ENCODE measurements at places on chromosomes 4 and X.

- DNase-seq, result no peak
- H3K27ac ChIP-seq, result no peak overlapping the region
- H3K27me3 ChIP-seq, result no peaks in the 10 kb centered on the region
Observed at GRCh38 chrX:50536955-50537354, 66.3 kb upstream of the DGKK start.

DNA sequence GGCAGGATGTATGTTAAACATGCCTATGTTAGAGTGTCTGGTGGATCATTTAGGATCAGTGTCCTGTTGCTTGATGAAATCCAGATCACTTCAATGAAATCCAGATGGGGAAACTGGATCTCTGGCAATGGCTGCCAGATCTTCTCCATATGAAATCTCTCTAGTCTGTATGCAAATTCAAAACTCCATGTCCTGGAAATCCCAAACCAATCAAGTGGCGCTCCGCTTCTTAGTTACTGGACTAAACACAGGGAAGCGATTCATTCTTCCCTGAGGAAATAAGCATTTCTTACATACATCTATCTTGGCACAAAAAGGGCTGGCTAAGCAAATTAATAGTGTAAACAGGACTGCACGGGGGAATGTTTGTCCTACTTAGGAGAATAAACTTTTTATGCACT, 94.9 kb downstream of the HDAC8 start:
- no peak overlapping the region for H3K27ac ChIP-seq
- peaks cover 39% of the 10 kb centered on the region for H3K36me3 ChIP-seq
- H3K4me1 ChIP-seq, result peaks cover 14% of the 10 kb centered on the region
- H3K4me3 ChIP-seq, result no peak overlapping the region

DNA sequence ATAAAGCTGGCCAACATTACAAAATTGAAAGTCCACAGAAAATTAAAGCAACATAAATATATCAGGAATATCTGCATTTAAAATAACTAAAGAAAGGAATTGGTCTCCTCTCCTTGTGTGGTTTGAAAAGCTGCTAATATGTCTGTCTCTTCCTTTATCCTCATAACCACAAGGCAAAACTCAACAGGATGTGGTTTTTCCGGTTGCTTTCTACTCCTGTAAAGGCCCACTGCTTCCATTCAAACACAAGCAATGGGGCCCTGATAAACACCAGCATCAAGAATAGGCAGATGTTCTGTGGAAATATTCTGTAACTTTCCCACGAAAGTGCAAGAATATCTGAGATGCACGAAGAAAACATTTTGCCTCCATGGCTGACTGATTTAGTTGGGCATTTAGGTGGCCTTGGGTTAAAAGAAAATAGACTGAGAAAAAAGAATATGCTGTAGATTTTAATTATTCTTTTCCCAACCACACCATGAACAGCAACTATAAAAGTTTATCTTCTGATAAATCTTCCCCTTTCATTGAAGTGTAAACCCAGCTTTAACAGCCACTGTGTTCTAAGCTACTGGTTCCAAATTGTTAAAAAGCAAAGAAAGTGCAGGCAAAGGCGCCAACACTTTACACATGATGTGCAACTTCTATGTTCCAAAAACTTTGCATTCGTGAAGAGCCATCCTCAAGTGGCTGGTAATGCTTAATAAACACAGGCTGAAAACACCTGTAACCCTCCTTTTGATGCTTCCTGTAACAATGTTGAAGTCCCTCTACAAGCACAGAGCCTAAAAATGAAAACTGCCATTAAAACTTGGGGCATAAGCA, 50.5 kb upstream of the NDST3 start:
- peaks cover 5% of the 10 kb centered on the region for H3K4me1 ChIP-seq
- no peaks in the 10 kb centered on the region for H3K27me3 ChIP-seq
- H3K27ac ChIP-seq, result no peak overlapping the region
- H3K36me3 ChIP-seq, result no peaks in the 10 kb centered on the region
- H3K4me3 ChIP-seq, result no peak overlapping the region

GRCh38 chr4:151147000-151147399, 47.6 kb downstream of the RPS3A start:
- H3K4me3 ChIP-seq, result no peak overlapping the region
- no peaks in the 10 kb centered on the region for H3K4me1 ChIP-seq
- no peaks in the 10 kb centered on the region for H3K27me3 ChIP-seq
- H3K27ac ChIP-seq, result peak overlapping the region; percentile 93
- DNase-seq, result no peak
- peaks cover 59% of the 10 kb centered on the region for H3K36me3 ChIP-seq

DNA sequence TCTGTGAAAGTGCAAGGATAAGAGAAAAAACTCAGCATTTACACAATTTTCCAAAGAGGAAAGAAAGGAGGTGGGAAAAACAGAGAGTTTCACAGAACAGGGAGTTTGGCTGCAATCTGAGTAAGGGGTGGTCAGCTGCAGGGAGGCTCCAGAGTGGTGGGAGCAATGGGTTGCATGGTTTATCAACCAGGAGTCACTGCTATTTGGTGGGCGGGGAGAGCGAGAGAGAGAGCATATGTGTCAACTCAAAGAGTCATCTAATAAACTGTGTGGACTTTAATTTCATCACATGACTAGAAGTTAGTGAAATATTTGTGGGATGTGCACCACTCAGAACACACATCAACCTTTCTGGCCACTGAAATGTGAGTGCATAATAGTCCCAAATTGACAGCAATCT, 94.6 kb downstream of the FAM13A start:
- H3K36me3 ChIP-seq, result peaks cover 39% of the 10 kb centered on the region
- H3K4me3 ChIP-seq, result no peak overlapping the region
- no peak for DNase-seq

GRCh38 chr4:164027805-164028204, 533.3 kb downstream of the TMA16 start:
- H3K4me1 ChIP-seq, result no peaks in the 10 kb centered on the region
- DNase-seq, result no peak

DNA sequence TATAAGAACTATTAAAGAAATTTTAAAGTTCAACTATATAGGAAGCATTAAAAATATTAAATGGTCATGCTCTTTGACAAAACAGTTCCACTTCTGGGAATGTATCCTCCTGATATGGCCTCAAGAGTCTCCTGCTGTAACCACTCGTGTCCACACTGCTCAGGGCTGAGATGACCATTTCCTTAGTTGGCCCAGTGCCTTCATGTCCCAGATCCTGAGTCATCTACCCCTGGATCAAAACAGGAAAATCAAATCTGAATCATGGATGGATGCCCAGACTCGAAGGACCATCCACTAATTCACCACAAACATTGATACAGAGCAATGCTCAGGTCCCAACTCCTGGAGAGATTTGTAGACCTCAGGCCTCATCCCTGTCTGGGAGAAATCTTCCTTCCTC, 44.7 kb downstream of the GPRASP3 start:
- H3K4me3 ChIP-seq, result no peak overlapping the region
- H3K36me3 ChIP-seq, result no peaks in the 10 kb centered on the region
- no peak overlapping the region for H3K27ac ChIP-seq
- H3K27me3 ChIP-seq, result no peaks in the 10 kb centered on the region

GRCh38 chr4:145625677-145626622, 6.8 kb downstream of the MMAA start:
- H3K27me3 ChIP-seq, result peaks cover 4% of the 10 kb centered on the region
- H3K4me3 ChIP-seq, result no peak overlapping the region
- peaks cover 7% of the 10 kb centered on the region for H3K4me1 ChIP-seq
- DNase-seq, result no peak

Measured in nephron progenitor cell (in vitro differentiated cells).